T follicular helper cell (primary cell): ENCODE measurements at places on chromosomes 1 and 21.

DNA sequence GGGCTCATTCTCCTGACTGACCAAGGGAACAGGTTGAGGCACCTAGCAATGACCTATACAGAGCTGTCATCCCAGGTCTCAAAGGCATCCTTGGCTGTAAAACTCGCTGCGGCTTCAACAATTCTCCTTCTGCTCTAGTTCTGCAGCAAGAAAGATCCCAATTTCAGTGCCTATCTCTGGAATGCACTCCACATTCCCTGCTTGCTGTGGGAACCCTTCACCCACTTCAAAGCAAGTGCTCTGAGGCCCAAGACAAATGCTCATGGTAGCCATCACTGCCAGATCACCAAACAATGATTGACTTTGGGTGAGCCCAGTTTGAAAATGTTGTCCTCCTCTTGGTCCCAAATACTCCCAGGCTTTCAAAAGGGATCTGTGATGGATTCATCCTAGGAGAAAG, 37.7 kb upstream of the FMO3 start:
- no peak for DNase-seq

- no peak for DNase-seq
Observed at GRCh38 chr1:208207388-208208131, 36.6 kb downstream of the PLXNA2 start.

- no peak for DNase-seq
Observed at GRCh38 chr1:101128211-101128727, 102.7 kb upstream of the DPH5 start.

DNA sequence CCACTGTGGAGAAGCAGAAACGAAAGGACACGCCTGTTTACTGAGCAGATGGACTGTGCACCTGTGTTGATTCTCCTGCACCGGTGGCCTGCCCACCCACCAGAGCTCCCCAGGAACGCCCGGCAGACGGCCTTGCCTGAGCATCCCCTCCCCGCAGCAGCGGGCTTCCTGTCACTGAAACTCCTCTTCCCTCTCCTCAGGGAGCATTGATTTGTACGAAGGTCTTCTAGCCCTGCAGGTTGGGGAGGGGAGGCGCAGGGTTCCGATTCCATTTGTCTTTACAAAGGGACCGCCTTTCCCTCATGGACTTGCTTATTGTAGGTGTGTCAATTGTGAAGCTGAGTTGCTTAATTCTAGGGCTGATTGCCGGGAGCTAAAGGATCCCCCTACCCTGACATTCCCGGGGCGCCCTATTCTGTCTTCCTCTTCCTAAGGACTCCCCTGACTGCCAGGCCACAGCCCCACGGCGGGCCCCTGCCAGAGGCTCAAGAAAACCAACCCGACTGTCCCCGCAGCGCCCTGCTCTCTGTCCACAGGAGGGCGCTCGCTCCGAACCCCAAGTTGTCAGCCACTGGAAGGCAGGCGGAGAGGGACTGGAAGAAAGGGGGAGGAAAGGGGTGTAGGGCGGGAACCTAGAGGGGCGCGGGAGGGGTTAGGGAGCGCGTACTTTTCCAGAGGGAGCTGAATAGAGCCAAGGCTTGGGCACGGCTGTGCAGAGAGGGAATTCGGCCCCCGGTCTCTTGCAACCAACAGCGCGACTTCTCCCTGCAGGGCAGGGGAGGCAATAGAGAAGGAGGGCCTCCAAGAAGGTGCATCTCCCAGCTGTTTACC, 2.8 kb downstream of the S100A6 start:
- peak; percentile 66 for DNase-seq

DNA sequence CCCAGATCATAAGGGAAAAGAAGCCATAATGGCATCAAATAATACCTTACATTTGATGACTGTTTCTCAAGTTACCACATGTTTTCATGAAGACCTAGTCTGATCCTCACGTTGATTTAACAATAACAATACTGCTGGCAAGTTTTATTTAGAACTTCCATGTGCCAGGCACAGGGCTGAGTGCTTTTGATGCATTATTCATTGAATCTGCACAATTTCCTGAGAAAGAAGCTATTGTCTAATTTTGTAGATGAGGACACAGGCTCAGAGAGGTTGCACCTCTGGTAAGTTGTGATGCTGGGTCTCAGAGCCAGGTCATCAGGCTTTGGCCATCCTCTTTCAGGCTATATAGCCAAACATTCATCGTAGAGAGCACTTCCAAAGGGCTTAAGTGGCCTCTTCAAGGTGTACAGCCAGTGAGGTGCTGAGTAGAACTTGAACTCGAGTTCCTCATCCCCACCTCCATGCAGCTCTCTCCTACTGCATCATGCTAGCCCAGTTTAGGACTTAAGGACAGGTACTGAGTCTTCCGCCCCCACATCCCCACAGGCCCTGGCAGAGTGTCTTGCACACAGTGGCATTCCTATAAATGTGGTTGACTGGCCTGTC, 8.3 kb upstream of the PEF1 start:
- no peak for DNase-seq
